Suppressor macrophage (primary cell): ENCODE measurements at places on chromosomes 13 and 19.
A peak's percentile ranks its signal among the peaks of the same experiment; 100 is the strongest.

DNA sequence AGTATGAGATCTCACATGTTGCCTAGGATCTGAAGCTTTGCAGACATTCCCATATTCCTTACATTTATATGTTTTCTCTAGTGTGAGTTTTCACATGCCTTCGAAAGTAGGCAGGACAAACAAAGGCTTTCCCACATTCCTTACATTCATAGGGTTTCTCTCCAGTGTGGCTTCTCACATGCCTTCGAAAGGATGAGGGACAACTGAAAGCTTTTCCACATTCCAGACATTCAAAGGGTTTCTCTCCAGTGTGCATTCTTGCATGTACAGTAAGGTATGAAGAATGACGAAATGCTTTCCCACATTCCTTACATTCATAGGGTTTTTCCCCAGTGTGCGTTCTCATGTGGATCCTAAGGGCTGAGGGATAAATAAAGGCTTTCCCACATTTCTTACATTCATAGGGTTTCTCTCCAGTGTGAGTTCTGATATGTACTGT lies 14.2 kb downstream of the ZNF699 start:
- no peak for DNase-seq

- no peak for DNase-seq
These were observed 84.8 kb downstream of the DCT start for GRCh38 chr13:94394723-94395122.

DNA sequence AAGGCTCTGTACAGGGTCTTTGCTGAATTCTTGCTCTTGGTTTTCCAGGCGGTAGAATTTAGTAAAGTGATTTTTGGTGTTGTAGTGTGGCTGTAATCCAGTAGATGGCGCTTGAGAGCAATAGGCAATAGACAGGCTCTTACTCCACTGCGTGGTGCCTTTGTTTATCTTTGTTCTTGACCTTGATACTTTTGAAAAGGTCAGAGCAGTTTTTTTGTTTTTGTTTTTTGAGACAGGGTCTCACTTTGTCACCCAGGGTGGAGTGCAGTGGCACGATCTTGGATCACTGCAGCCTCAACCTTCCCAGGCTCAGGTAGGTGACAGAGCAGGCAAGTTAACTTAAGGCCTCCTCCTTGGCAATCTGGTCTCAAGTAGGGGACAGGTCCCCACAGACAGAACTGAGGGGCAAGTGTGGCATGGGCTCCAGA lies 12.2 kb upstream of the LILRA5 start:
- DNase-seq: peak; percentile 73

- DNase-seq: no peak
These were observed 567 bp downstream of the ALKBH6 start for GRCh38 chr19:36013280-36014011.
